ENCODE measurements at places on chromosomes 1 and 21. TPM values are rescaled to one million over a fixed set of nuclear protein-coding genes. Genes with fewer than 3 reads are reported as not detected.

Gene CCDC30
- polyA plus RNA-seq: 1.5 TPM

Gene LAMB3
- polyA plus RNA-seq: 14.6 TPM

Gene ASPM
- polyA plus RNA-seq: 0.55 TPM

Gene TM2D1
- 34.7 TPM for polyA plus RNA-seq

Gene CFAP126
- polyA plus RNA-seq: 23.9 TPM

GRCh38 chr21:36927719-36928117, 38.8 kb downstream of the HLCS start:
- peak; percentile 94 for DNase-seq

- DNase-seq: peak; percentile 23
These were observed 77.0 kb downstream of the CTH start for GRCh38 chr1:70487910-70488665.

DNA sequence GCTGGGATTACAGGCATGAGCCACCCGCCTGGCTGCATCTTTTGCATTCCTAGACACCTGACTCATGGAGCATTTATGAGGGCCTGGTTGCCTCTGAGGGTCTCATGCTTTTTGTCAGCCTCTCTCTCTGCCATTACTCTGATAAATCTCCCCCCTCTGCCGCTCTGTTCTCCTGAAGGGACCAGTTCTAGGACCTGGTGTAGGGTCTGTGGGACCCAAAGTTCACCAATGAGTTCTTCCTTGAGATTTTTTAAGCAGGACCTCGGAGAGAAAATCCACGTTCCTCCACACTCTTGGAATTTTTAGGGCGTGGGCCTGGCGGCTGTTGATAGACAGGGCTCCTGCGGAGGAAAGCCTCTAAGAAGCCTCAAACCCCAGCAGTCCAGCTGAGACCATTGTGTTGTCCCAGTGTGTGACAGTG, 91.9 kb upstream of the ERRFI1 start:
- DNase-seq: no peak

GRCh38 chr1:175757381-175758015, 14.1 kb upstream of the TNR start:
- DNase-seq: peak; percentile 34

DNA sequence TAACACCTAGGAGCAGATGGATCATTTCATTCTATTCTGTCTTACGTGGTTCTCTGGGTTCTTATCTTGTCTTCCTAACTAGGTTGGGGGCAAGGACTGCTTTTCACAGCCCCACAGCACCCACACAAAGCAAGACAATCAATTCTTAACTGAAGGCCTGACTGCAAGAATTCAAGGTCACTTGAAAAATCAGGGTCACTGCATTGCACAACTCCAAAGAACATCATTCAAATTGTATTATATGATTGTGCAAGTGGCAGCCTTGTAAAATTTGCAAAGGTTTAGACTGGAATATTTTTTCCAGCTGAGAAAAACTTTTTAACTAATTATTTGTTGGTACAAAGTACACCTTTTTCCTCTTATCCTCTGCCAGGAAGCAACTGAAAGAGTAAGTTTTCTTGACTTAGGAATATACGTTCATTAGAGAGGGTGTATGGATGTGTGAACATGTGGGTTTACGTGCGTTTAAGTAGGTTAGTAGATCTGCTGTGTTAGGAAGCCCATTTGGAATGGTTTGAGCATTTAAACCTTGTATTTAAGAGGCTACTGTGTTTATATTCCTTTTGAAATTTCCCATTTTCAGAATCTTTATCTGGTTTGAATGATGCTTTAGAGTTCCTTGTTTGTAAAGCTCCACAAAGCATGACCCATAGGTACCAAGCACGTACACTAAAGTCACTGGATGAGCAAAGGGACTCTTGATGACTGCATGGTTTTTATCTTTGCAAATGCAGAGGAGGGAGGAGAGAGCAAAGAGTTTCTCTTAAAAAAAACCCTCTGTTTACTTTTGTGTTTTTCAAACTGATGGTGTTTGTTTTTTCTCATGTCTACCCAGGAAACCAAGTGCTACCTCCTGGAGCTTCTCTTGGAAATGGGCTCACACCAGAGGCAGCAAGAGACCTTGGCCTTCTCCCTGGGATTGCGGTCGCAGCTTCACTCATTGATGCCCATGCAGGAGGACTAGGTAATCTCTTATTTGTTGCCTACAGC, 214.9 kb downstream of the FGGY start:
- DNase-seq: no peak

- no peak for DNase-seq
These were observed 110.0 kb downstream of the GLUL start for GRCh38 chr1:182281541-182281940.

DNA sequence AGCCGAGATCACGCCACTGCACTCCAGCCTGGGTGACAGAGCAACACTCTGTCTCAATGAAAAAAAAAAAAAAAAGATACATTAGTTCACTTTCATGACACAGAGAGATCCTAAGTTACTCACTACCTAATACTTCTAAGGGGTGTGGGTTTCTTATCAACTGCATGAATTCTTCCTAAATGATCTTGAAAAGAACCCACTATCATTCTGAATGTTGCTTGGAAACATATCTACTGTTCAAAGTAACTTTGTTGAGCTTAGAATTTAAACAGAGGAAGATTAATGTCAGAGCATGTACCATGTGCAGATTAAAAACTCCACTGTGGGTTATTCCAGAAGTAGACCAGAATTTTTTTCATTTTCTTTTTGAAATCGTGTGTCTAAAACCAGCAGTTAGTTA, 241.5 kb downstream of the LTN1 start:
- no peak for DNase-seq
